ENCODE measurements at places on chromosomes 2 and 18.

DNA sequence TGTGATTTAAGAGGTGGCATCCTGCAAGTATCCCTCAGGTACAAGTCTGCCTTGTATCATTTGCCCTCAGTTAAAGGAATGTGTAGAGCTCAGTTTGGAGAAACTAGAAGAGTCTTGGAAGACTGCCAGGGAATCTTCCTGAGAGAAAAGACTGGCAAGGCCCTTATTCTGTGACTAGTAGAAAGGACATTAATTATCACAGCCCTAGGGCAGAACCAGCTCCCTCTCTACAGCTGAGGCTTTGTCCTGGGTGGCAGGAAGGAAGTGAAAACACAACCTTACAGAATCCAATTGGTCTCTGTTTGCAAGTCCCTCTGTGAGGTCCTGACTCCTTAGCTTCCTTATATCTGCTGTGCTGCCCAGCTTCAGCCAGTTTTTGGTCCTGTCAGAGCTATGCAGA lies 385.9 kb upstream of the CYRIA start:
- no peak for DNase-seq

GRCh38 chr2:12855508-12855907 lies 138.8 kb downstream of the TRIB2 start:
- DNase-seq: no peak

DNA sequence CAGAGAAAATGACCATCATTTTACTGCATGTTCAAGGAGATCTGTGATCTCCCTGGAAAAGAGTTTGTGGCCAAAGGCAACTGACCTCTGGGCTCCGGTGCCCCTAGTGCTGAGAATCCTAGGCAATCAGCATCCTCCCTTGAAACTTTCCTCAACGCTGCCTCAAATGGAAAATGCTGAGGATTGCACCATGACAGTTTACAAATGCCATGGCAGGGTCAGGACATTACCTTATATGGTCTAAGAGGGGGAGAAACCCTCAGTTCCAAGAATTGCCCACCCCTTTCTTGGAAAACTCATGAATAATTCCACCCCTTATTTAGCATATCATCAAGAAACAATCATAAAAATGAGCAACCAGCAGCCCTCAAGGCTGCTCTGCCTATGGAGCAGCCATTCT lies 48.3 kb downstream of the ALPK2 start:
- no peak for DNase-seq

DNA sequence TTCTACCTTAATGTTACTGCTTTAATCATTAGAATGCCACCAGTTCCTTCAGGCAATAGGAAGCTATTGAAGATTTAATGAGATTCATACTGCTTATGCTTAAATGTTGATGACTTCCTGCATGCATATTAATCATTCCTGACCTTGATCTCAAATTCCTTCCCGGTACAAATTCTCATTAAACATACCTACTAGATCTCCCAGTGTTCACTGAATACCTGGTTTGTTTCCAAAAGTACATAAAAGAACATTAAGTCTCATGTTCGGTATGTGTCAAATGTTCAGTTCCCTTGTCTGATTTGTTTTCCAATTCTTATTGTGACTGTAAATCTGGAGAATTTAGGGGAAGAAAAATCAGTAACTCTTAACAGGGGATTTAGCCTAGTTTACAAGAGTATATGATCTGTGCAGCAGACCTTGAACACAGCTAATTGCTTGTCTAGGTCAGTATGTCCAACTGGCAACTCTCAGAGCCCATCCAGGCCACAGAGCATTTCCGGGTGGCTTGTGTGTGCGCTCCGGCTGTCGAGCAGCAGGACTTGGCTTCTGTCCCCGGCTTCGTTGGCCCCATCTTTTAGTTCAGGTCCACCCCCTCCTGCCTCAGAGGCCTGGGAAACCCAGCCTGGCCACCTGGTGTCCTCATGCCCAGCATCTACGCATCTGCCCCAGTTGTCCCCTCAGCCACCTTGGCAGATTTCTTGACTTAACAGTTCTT lies 13.1 kb downstream of the METAP1D start:
- DNase-seq: no peak

DNA sequence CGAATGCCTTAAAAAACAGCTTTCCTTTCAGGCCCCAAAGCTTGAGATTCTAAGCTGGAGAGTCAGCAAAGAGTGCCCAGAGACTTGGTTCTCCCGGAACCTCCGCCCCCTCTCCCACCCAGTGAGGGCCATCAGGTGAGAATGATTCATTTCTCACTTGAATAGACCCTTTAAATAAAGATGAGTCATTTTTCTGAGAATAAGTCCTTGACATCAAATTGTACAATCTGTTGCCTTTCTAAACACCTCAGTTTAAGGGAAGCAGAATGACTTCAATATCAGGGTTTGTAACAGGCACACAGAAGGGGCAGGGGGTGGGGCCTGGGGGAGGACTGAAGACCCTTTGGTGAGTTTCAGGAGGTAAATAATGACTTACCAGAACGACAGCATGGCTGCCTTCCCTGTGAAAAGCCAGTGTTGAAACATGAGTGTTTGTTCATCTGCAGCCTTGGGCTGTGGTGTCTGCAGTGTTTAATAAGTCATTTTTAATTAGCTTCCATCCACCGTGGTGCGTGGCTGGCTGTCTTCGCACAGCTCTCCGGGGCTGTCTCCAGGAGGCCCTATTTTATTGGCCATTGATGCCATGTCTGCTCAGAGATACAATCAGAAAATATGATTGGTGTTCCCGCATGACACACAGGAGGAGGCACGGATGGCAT lies 134.9 kb upstream of the ZNF236 start:
- DNase-seq: no peak

GRCh38 chr2:20221555-20221973 lies 3.4 kb downstream of the SDC1 start:
- DNase-seq: no peak

- no peak for DNase-seq
Observed at GRCh38 chr2:201643216-201643890, at the start of gene TMEM237. Gene TMEM237, minus strand, starts transcription at chr2:201643503. Its CDS starts 103 bp downstream, at chr2:201643400.

- no peak for DNase-seq
Observed at GRCh38 chr2:12168791-12169388, 422.5 kb downstream of the LPIN1 start.

GRCh38 chr2:191740016-191740419 lies 62.1 kb downstream of the NABP1 start:
- peak; percentile 52 for DNase-seq

DNA sequence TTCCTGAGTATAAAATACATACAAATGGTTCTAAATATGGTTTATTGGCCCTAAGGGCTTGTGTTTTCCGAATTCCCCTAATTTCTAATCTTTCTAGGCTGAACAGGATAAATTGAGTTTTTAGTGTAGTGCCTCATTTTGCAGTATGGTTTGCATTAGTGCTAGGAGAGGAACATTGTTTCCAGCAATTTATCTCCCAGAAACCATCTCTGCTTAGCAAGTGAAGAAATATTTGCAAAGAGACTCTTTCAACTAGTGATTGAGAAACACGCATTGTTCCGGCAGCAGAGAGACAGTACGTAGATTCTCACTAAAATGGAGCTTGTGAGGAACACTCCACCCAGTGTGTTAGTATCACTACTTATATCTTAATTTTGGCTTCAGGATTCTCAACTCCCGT lies 177.8 kb upstream of the EPAS1 start:
- DNase-seq: no peak

DNA sequence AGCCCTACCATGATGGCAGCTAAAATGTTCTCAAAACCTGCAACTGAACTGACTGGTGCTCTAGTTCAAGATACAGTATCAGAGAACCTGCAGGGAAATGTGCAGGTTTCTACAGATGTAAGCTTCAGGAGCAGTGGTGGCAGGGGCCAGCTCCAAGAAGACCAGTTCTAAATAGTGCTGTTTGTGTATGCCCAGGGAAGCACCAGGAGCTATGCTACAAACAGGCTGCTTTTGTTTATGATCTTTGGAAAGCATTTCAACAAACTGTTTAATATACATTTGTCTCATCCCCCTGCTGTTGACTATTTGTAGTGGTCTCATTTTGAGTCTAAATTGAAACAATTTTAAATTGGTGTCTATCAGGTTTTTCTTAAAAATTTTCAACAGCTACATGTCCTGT lies 20.7 kb downstream of the FZD5 start:
- DNase-seq: no peak

- DNase-seq: no peak
Observed at GRCh38 chr2:56448403-56449001, 264.7 kb downstream of the CCDC85A start.

- no peak for DNase-seq
Observed at GRCh38 chr18:4060427-4061281, 394.5 kb downstream of the DLGAP1 start.

DNA sequence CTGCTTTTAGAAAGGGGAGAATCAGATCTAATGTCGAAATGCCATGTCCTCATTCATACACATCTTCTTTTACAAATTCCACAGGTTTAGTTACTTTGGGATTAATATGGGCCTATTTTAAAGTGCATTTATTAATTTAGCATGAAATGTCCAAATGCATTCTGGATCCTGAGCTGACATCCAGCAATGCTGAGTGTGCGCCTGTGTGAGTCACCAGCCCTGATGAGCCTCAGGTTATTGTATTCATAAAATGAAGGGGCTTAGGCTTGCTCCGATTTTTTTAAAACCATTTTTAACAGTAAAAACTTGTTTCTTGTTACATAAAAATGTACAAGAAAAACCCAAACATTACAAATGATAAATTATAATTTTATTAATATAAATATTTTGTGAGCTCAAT lies 94.1 kb downstream of the SH3YL1 start:
- no peak for DNase-seq

GRCh38 chr2:33503002-33503401 lies 26.6 kb downstream of the RASGRP3 start:
- no peak for DNase-seq

- DNase-seq: no peak
Observed at GRCh38 chr18:54824761-54825160, 3.5 kb upstream of the RAB27B start.

DNA sequence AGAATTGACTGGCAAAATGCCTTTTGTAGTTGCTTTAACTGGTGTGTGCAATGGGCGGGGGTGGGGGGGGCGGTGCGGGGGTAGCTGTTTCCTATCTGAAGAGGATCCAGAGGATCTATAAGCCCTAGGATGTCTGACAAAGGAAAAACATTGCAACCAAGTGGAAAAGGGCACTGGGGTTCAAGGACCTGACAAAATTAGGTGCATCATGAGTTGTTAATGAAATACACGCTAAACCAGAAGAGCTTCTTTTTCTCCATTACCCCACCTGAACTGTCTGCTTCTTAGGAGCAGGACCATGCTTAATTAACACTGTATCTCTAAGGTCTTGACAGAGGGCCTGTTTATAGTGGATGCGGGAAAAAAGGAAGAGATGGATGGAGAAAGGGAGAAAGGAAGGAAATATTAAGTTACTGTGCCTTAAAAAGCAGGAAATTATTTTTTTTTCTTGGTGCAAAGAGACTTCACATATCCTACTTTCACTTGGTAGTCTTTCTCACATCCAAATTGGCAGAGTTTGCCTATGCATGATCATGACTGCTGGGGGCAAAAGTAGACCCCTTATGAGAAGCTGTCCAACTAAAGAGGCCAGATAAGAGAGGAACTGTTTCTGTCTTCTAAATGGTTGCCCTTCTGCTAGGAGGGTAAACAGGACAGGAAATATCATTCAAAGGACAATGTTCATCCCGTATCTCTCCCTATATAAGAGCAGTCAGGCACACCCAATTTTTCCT lies 4.6 kb downstream of the RND3 start:
- no peak for DNase-seq

DNA sequence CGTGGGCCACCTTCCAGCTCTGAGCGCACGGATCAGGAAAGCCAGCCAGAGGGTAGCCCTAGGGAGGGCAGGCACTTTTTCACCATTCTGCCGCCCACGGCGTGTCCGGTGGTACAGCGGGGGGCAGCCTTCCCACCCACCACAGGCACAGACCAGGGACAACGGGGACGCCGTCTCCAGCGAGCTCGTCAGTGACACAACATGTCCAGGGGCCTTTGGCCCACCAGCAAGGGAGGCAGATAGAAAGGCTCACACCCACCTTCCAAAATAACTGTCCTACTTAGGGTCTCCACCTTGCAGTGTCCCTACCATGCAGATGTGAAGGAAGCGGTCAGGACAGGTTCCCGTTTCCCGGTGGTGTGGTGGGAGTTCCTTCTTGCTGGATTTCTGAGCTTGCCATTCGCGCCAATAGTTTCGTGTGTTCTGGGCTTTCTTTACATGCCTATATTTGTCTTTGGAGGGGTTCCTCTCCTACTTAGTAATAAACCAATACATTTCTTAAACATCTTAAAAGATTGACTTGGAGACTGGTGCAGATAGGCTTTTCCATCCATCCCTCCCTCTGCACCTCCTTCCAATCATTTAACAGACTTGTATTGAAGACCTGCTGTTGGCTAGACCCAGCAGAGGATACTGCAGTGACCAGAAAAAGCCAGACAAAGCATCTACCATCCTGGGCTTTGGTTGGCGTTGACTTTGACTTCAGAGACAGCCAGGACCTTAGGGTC lies 872 bp downstream of the ASB1 start:
- DNase-seq: no peak

- DNase-seq: no peak
Observed at GRCh38 chr2:24559473-24560113, 68.5 kb downstream of the NCOA1 start.

DNA sequence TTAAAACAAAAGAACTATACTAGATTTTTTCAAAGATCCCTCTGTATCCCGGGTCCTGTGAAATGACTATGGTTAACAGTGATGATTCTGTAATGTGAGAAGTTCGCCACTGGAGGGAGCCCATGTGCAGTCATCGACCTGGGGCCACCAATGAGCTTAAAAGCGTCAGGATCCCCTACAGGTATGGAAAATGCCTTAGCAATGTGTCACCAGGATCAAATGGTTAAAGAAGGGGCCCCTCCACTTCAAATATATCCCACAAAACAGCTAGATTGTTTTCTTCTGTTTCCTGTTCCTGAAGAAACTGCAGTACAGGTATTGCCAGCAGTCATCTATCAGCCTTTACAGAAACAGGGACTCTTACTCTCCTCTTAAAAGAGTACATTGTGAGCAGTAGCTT lies 15.3 kb downstream of the CHRNA1 start:
- peak; percentile 63 for DNase-seq

DNA sequence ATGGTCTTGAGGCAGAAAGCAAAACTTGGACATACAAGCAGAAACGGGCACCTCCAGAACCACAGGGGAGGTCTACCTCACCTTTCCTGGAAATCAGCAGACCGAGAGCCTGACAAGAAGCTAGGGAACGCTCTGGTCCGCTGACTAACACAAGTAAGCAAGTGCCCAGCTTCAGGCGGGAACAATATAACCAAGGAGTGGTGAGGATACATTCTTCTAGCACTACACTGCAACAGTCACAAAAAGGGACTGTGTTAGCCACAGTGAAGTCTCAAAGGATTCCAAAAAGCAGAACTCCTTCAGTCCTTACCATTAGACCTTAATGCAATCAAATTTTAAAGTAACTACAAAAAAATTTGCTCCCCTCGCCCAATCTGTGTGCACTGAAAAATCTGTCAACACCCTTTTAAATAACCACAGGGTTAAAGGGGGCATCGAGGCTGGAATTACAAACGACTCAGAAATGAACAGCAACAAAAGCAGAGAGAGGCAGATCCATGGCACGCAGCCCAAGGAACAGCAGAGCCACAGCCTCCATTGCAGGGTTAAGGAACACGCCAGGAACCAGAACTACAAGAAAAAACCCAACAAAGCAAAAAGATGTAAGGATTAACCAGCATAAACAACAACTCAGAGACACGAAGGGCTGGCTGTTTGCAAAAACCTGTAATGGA lies 7.1 kb downstream of the THAP4 start:
- DNase-seq: no peak
